ENCODE measurements at places on chromosomes 3 and 15. TPM values are rescaled to one million over a fixed set of nuclear protein-coding genes. Genes with fewer than 3 reads are reported as not detected.
A peak's percentile ranks its signal among the peaks of the same experiment; 100 is the strongest.

- DNase-seq = peak; percentile 84
- H3K4me3 ChIP-seq = peak overlapping the region; percentile 87
- H3K36me3 ChIP-seq = no peaks in the 10 kb centered on the region
- no peaks in the 10 kb centered on the region for H3K27me3 ChIP-seq
- H3K4me1 ChIP-seq = peaks cover 6% of the 10 kb centered on the region
These were observed 1.4 kb downstream of the FURIN start for GRCh38 chr15:90869601-90870353.

PPP1R14D gene
- total RNA-seq = not detected

GRCh38 chr15:51883271-51883837 lies 53.9 kb downstream of the TMOD3 start:
- no peak for DNase-seq
- H3K27me3 ChIP-seq = no peaks in the 10 kb centered on the region
- H3K27ac ChIP-seq = no peak overlapping the region
- peaks cover 14% of the 10 kb centered on the region for H3K36me3 ChIP-seq
- H3K4me1 ChIP-seq = no peaks in the 10 kb centered on the region
- no peak overlapping the region for H3K4me3 ChIP-seq

CPEB1 gene
- 1.5 TPM for total RNA-seq

DNA sequence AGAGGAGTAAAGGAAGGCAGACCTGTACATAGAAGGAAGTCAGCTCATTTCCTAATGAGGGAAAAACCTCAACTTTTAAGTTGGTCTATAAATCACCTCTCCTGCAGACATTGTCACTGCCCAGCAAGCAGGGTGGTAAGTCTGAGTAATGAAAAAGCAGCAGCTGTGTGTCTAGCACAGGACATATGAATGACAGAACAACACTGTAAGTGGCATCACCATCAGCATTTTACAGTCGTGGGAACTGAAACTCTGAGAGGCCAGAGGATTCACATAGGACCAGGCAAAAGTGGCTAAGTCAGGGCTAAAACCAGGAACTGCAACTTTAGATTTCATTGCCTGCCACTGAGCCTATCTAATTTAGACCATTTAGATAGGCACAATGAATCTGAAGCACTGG lies 235.6 kb downstream of the CLSTN2 start:
- DNase-seq = no peak
- no peaks in the 10 kb centered on the region for H3K27me3 ChIP-seq
- no peak overlapping the region for H3K4me3 ChIP-seq
- H3K36me3 ChIP-seq = 0 out of 2 replicates have a peak, but pooled peaks cover 2% of the 10 kb centered on the region
- H3K4me1 ChIP-seq = no peaks in the 10 kb centered on the region

SCAANT1 gene
- total RNA-seq = not detected

ALPK3 gene
- total RNA-seq = 17.7 TPM

SH2D7 gene
- not detected for total RNA-seq

DNA sequence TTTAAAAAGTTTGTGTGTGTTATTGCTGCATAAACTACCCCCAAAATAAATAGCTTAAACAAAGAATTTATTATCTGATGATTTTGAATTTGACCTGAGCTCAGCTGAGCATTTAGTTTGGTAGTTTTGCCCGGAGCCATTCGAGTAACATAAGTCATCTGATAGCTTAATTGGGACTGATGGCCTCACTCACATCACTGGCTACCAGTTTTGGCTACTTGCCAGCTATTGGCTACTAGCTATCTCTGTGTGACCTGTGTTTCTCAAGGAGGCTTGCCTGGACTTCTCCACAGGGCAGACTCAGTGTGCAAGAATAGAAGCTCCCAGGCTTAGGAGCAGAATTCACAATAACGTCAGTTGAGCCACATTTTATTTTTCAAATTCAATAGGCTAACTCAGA lies 9.0 kb downstream of the CNTN3 start:
- no peaks in the 10 kb centered on the region for H3K27me3 ChIP-seq
- no peak for DNase-seq
- H3K4me3 ChIP-seq = no peak overlapping the region
- no peak overlapping the region for H3K27ac ChIP-seq
- no peaks in the 10 kb centered on the region for H3K4me1 ChIP-seq

BLM gene
- total RNA-seq = 43.4 TPM

DNA sequence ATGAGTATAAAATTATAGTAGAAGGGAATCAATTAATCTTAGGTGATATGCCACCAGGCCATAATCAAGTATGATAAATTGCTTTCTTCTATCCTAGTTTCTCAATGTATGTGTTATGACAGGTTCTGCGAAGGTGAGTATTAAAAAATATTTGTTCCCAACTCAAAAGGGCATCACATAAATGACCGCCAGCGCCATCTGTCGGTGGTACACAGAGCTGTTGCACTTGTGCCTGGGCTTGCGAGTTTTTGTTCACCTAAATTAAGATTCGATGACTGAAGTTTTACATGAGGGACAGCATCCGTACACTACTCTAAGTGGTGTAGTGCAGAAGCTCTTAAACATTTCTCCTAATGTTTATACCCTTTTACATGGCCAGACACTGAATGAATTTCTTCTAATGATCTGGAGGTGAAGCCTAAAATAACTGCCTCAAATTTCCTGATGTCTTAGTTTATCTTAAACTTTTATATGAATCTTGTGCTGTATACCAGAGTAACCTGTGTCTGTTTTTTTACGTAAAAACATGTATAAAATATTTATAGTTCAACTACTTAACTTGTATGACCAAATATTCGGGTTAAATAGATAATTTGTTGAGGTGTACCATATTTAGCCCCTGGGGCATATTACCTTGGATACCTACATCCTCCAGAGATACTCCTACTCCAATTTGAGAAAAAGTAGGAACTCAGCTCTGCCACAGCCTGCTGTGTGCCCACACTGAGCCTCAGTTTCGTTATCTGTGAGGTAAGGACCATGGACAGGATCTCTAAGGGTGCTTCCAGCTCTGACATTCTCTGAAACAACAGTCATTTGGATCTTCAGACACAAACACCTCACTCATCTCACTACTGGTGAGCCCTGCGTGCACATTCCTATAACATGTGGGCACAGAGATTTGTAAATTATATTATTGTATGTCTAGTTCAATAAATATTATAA lies 365.6 kb downstream of the MAGI1 start:
- peak; percentile 50 for DNase-seq
- H3K27ac ChIP-seq = no peak overlapping the region
- no peaks in the 10 kb centered on the region for H3K27me3 ChIP-seq
- no peaks in the 10 kb centered on the region for H3K4me1 ChIP-seq
- H3K4me3 ChIP-seq = no peak overlapping the region

NRROS gene
- total RNA-seq = 2.8 TPM

GRCh38 chr15:39944726-39945125 lies 10.8 kb downstream of the EIF2AK4 start:
- H3K27me3 ChIP-seq = no peaks in the 10 kb centered on the region
- H3K4me1 ChIP-seq = peaks cover 3% of the 10 kb centered on the region
- no peak for DNase-seq
- peaks cover 67% of the 10 kb centered on the region for H3K36me3 ChIP-seq

CFAP100 gene
- total RNA-seq = 0.44 TPM

GRCh38 chr3:140355481-140355880 lies 322.4 kb upstream of the TRIM42 start:
- H3K27me3 ChIP-seq = no peaks in the 10 kb centered on the region
- H3K36me3 ChIP-seq = no peaks in the 10 kb centered on the region
- DNase-seq = no peak
- no peak overlapping the region for H3K27ac ChIP-seq
- H3K4me3 ChIP-seq = no peak overlapping the region
- peaks cover 6% of the 10 kb centered on the region for H3K4me1 ChIP-seq

DNA sequence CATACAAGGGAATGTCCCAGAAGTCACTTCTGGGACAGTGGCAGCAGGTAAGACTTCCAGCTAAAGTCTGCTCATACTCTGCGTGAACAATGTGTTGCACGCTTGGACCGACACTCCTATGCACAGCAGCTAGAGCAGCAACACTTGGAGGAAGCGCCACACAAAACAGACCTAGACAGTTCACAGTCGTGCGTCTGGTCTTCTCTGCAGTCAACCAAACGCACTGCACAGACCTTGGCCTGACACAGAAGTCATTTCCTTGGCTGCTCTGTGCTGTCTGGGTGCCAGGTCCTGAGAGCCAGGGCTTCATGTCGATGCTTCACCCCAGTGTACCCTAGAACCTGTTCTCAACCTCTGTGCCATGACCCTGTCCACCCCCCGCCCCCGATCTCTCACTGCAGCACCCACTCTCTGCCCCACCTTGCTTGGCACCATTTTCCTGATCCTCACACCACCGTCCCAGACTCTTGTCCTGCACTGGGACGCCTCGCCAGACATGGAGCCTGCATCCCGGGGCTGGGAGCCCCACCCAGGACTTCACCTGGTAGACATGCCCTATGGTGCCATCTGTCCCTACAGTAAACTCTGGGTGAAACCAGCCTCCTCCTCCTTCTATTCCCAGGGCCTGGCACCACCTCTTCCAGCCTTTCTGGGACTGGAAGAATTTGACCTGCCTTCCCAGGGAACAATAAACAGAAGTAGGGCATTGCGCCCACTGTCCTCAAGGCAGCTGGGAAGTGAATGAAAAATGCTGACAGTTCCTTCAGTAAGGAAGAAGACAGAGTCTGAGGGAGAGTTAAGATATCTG lies 3.1 kb downstream of the ATP10A start:
- no peak for DNase-seq
- H3K36me3 ChIP-seq = no peaks in the 10 kb centered on the region
- H3K27me3 ChIP-seq = peaks cover 15% of the 10 kb centered on the region
- H3K27ac ChIP-seq = no peak overlapping the region
- peaks cover 2% of the 10 kb centered on the region for H3K4me1 ChIP-seq

CLDN16 gene
- not detected for total RNA-seq

- no peak for DNase-seq
- no peak overlapping the region for H3K27ac ChIP-seq
- H3K27me3 ChIP-seq = no peaks in the 10 kb centered on the region
- no peak overlapping the region for H3K4me3 ChIP-seq
- no peaks in the 10 kb centered on the region for H3K4me1 ChIP-seq
- no peaks in the 10 kb centered on the region for H3K36me3 ChIP-seq
These were observed 42.1 kb upstream of the SLC6A6 start for GRCh38 chr3:14360123-14360881.

GOLGA8Q gene
- total RNA-seq = not detected

DNA sequence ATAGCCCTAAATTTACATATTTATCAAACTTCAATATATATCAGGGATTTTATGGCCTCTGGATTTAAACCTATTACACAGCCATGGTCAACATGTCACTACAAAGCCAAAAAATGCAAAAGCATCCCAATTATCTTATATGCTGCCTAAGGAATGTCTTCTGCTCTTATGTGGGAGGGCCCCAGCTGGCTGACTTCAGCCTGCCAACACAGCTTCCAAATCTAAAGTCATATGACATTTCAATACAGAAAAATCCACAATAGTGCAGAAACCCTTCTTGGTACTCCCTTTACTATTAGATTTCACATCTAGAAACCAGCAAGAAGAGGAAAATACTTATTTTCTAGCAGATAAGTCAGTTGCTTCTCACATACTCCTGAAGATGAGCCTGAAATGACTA lies 6.4 kb downstream of the PFN2 start:
- peaks cover 35% of the 10 kb centered on the region for H3K36me3 ChIP-seq
- 0 out of 2 replicates have a peak, but pooled peaks cover 2% of the 10 kb centered on the region for H3K4me1 ChIP-seq
- H3K27me3 ChIP-seq = no peaks in the 10 kb centered on the region
- H3K4me3 ChIP-seq = no peak overlapping the region
- no peak for DNase-seq
- H3K27ac ChIP-seq = no peak overlapping the region

DNA sequence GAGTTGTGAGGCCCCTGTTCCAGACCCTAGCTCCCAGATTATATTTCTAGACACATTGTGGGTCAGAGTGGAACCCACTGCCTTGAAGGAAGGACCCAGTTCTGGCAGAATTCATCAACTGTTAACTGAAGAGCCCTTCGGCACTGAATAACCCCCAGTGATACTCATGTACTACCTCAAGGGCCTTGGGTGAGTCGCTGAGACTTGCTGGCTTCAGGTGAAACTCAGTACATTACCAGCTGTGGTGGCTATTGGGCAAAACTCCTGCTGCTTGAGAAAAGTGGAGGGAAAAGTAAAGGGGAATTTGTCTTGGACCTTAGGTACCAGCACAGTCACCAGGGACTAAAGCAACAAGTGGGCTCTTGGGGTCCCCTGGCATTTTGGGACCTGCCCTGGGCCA lies 394.9 kb upstream of the EPHA3 start:
- H3K36me3 ChIP-seq = no peaks in the 10 kb centered on the region
- H3K4me1 ChIP-seq = no peaks in the 10 kb centered on the region
- no peak for DNase-seq
- no peak overlapping the region for H3K27ac ChIP-seq

GRCh38 chr15:43449981-43450380 lies 43.0 kb downstream of the TP53BP1 start:
- no peaks in the 10 kb centered on the region for H3K27me3 ChIP-seq
- DNase-seq = no peak
- H3K36me3 ChIP-seq = peaks cover 32% of the 10 kb centered on the region
- no peaks in the 10 kb centered on the region for H3K4me1 ChIP-seq
- no peak overlapping the region for H3K27ac ChIP-seq
- no peak overlapping the region for H3K4me3 ChIP-seq

DNA sequence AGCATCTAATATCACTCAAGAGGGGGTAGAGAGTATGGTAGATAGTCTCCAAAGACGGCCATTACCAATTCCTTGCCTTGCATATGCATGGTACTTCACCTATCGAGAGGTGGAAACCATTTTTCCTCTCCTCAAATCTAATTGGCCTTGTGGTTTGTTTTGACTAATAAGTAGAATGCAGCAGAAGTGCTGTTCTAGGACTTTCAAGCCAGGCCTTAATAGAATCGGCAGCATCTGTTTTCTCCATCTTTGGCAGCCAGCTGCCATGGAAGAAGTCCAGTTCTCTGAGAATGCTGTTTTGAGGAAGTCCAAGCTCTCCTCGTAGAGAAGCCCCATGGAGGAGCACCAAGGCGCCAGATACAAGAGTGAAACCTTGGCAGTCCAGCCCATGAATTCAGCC lies 59.1 kb upstream of the RASGRP1 start:
- H3K36me3 ChIP-seq = no peaks in the 10 kb centered on the region
- no peak for DNase-seq
- no peaks in the 10 kb centered on the region for H3K4me1 ChIP-seq
- H3K27me3 ChIP-seq = no peaks in the 10 kb centered on the region
- H3K27ac ChIP-seq = no peak overlapping the region
- H3K4me3 ChIP-seq = no peak overlapping the region

- H3K36me3 ChIP-seq = peaks cover 28% of the 10 kb centered on the region
- H3K4me1 ChIP-seq = peaks cover 2% of the 10 kb centered on the region
- H3K4me3 ChIP-seq = no peak overlapping the region
- DNase-seq = no peak
- H3K27ac ChIP-seq = no peak overlapping the region
These were observed 17.2 kb upstream of the CD200 start for GRCh38 chr3:112315791-112316190.

DNA sequence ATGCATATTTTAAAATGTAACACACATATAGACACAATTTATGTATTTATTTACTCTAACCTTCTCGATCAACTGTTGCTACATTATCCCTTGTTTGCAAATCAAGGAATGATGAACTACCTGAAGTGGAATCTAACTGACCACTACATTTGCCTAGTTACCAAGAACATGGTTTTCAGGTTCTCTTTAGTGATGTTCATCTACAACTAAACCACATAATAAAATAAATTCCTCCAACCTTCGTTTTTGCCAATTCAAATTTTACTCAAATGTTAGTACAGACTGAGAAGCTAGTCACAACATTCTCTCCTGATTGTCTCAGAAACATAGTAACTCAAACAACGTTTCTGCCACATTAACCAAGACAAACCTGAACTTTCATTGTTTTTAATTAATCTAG lies 521.9 kb downstream of the FOXP1 start:
- no peaks in the 10 kb centered on the region for H3K36me3 ChIP-seq
- no peak overlapping the region for H3K4me3 ChIP-seq
- H3K4me1 ChIP-seq = peaks cover under 1% of the 10 kb centered on the region
- H3K27me3 ChIP-seq = no peaks in the 10 kb centered on the region
- no peak for DNase-seq

CD200R1 gene
- total RNA-seq = not detected

- H3K36me3 ChIP-seq = peaks cover 8% of the 10 kb centered on the region
- H3K4me3 ChIP-seq = no peak overlapping the region
- H3K4me1 ChIP-seq = peaks cover 20% of the 10 kb centered on the region
- no peaks in the 10 kb centered on the region for H3K27me3 ChIP-seq
- no peak for DNase-seq
These were observed 57.9 kb downstream of the ARHGAP31 start for GRCh38 chr3:119352034-119352609.
